Cortex of kidney (tissue), 1 donor: ENCODE measurements at places on chromosomes 7 and 10.

DNA sequence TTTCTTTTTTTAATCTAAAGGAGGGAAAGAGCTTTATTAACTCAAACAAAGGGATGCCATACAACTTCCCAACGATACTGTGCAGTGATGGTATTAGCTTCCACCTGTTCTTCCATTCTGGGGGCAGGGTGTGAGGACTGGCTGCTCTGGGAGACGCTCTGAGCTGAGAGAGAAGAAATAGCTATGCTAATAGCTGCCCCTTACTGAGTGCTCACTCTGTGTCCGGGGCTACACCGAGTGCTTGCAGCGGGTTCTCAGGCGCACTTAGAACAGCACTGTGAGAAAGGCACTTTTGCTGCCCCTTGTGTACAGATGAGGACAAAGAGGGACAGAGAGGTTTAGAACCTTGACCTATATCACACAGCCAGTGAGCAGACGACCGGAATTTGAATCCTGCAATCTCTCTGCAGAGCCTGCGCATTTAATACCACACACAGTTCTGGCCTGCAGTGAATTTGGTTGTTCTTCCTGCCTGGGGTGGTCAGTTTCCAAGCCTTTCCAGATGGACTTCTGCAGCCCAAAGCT is 142.2 kb downstream of the PLPP4 start:
- no peak for DNase-seq

- DNase-seq, result no peak
Observed at GRCh38 chr10:24762161-24762924, 38.7 kb upstream of the ARHGAP21 start.

DNA sequence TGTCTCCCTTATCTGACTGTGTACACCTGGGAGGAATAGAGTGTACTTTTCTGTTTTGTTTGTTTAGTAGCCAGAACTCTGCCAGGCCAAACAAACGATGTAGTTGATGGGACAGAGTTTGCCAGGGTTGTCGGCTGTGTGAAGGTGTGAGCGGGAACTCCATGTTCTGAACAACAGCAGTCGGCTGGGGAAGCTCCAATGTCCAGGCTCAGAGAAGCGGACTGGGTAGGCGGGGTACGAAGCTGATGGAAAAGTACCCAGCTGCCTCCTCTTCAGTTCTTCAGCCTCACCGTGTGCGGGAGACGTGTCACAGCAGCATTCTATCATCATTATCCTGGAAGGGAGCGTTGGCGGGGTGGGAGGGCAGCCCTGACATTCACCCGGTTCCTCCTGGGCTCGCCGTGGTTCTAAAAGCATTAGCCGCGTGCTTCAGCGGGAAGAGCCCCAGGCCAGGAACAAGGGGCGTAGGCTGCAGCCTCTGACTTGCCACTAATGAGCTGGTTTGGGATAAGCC is 52.9 kb downstream of the PFKFB3 start:
- no peak for DNase-seq

DNA sequence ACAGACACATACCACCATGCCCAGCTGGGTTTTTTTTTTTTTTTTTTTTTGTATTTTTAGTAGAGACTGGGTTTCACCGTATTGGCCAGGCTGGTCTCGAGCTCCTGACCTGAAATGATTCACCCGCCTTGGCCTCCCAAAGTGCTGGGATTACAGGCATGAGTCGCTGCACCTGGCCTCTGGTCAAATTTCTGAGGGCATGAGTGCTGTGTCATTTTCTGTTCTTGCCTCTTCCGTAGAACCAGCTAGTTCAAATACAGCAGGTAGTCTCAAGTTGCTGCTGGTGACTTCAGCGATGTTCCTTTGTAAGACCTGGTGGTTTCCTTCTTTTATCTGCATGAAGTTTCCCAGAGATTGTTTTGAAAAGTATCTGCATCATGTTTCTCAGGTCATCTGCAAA is 134.8 kb upstream of the SHH start:
- DNase-seq, result no peak

GRCh38 chr7:47852330-47853245 is 95.7 kb downstream of the PKD1L1 start:
- no peak for DNase-seq

GRCh38 chr10:109457302-109457638 is 466.0 kb downstream of the XPNPEP1 start:
- DNase-seq, result no peak

GRCh38 chr7:101100858-101101847 is 15.9 kb downstream of the TRIM56 start:
- DNase-seq, result no peak

DNA sequence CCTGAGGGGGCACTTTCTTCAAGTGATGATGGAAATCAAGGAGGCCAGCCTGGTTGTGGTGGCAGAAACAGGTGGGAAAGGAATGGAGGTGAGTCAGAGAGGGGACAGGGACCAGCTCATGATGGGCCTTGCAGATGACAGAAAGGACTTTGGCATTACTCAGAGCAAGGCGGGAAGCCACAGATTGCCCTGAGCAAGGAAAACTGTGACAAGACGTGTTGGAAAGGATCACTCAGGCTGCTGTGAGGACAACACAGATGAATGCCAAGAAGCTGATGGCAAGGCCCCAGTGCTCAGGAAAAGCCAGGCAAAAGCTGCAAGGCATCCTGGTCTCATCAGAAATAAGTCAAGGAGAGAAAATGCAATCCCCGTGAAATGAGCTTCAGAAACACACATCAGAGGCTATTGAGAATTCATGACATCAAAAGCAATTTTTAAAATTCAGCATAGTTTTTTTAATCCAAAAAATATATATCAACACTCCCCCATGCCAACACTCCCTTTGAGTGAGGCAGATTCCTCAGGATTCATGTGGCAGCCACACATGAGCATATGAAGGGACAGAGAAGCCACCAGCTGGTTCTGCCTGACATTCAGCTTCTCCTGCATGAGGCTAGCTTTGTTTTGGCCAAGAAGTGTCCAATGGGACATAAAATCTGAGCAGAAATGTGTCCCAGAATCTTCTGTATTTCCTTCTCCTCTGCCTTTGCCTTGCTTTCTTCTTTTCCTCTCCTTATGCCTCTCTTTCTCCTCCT is 244.5 kb upstream of the MYO3A start:
- no peak for DNase-seq

- DNase-seq, result no peak
Observed at GRCh38 chr7:70466725-70467364, 665.1 kb upstream of the GALNT17 start.

- no peak for DNase-seq
Observed at GRCh38 chr10:114304571-114305421, 65.7 kb downstream of the VWA2 start.

DNA sequence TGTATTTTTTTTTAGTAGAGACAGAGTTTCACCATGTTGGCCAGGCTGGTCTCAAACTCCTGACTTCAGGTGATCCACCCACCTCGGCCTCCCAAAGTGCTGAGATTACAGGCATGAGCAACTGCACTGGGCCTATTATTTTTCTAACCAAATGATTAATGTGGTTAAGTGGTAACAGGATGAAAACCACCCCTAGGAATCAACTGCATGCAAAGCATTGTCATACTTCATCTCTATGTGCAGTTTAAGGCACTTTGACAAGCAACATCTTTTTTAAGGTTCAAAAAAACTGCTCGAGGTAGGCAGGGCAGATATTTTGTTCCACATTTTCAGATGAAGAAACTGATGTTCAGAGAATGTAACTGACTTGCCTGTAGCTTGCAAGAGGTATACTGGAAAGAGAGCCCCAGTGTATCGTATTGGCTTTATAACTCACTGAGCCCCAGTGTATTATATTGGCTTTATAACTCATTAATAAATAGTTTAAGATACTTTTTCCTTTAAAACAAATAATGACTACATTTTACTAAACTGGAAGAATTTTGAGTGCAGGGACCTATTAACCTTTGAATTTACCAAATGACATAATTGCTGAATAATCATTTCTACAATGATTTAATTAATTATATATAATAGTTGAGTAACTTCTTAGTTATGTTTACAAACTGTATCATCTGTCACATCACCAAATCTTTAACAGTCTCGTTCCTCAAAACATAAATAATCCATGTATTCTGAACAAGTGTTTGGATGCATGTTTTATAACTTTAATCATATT is 38.1 kb downstream of the RTKN2 start:
- no peak for DNase-seq

- DNase-seq, result no peak
Observed at GRCh38 chr10:64546073-64546472, 1024.9 kb downstream of the REEP3 start.

GRCh38 chr7:111588065-111588433 is 25.8 kb upstream of the IMMP2L start:
- DNase-seq, result no peak

GRCh38 chr7:49790209-49790608 is 16.8 kb downstream of the VWC2 start:
- DNase-seq, result no peak

GRCh38 chr7:14821757-14822480 is 80.6 kb downstream of the DGKB start:
- no peak for DNase-seq

DNA sequence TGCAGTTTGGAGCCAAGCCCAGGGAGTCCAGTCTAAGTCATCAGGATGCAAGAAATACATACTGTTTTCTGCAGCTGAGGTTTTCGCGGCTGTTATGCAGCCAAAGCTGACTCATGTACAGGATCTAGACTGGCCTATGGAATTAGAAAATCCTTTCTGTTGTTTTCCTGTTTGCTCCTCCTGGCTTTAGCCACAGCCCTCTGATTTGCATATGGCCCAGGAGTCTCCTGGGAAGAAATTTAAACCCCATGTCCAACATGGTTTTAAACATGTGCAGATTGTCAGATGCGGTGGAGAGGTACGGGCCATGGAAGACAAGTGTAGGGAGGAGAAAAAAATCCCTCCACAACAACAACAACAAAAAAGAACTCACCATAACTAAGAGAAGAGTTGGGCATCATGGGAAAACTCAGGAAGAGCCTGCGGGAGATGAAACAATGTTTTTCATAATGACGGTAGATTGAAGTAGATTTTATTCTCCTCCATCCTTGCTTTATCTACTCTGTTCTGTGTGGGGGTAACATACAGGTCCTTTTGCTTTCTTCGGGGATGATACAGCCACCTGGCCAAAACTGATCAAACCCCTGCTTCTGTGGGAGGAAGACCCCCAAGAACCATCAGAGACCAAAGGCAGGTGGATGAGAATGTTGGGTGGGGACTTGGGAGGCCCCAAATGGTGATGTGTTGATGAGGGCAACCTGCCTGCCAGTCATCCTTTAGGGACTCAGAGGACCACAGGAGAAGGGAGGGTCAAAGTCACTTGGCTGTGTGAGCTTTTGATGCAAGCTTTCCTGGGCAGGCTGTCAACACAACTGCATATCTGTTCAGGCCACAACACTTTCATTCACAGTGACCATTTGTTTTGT is 29.8 kb upstream of the GNA12 start:
- no peak for DNase-seq

DNA sequence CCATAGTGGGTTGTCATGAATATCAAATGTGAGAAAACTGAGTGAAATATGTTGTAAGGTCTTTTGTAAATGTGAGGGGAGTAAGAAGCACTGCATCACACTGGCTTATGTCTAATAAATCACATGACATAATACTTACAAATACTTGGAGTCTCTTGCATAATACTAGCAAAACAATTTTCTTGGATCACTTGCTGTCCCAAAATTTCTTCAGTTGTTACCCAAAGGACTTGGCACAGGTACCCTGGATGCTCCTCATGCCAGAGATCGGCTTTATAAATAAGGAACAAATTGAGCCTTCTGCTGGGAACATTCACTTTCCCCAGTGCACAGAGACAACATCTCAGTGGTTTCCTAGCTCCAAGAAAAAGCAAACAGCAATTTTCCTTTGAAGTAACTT is 5.0 kb upstream of the LRIT2 start:
- DNase-seq, result no peak

GRCh38 chr10:127406018-127406550 is 143.0 kb upstream of the NPS start:
- DNase-seq, result no peak

DNA sequence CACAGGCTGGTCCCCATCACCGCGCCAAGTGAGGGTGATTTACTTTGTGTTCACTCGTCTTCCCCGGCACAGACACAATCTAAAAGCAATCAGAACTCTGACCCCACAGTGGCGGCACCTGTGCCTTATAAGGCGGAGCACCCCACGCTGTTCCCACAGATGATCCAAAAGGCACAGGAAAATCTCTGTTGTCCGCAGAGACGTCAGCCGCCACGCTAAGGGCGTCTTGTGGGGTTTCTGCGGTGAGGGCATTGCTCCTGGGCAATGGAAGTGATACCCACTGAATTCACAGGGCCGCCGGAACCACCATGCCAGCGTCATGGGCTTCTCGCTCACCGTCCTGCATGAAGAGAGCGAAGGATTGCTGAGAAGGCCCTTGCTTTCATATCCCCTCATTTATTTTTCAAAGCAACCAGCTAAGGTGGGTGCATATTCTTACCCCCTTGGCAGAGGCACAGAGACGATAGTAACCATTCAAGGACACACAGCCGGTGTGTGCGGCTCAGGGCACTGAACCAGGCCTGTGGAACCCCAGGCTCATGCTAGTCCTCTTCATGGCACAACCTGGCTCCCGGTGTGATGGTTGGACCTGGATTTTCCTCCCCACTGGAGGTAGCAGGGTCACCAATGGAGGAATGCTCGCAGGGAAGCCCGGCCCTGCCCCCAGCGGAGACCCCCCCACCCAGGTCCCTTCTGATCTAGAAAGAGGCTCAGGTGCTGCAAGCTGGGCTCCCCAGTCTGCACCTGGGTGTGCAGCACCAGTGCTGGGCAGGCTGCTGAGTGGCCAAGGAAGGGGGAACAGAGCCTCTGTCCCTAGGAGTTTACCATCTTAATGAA is 279.0 kb downstream of the TCERG1L start:
- DNase-seq, result no peak

DNA sequence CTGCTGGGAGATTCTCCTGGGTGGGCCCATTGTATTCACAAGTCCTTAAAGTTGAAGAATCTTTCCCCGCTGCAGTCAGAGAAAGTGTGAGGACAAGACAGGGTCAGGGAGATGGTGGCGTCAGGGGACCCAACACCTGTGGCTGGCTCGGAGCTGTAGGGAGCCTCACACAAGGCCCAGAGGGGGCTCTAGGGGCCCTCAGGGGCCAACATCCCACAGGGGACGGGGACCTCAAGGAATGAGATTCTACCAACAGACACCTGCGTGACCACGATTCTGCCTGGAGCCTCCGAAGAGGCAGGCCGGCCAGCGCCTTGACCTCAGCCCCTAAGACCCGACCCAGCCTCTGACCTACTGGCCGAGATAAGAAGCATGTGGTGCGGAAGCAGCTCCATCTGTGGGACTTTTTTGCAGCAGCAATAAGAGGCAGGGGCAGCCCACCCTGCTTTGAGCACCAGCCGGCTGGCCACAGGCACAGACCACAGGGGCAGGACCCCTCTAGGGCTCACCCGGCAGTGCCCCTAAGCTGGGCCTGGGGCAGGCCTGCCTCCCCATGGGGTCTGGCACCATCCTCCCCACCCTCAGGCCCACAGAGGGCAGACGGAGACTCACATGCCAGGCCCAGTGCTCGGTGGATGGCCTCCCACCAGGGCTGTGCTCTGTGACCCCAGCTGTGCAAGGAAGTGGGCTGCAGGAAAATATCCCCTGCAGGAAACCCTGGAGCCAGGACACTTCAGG is 13.2 kb downstream of the RASGEF1A start:
- DNase-seq, result no peak
